ENCODE measurements at places on chromosomes 12 and 14. TPM values are rescaled to one million over a fixed set of nuclear protein-coding genes. Genes with fewer than 3 reads are reported as not detected.

DNA sequence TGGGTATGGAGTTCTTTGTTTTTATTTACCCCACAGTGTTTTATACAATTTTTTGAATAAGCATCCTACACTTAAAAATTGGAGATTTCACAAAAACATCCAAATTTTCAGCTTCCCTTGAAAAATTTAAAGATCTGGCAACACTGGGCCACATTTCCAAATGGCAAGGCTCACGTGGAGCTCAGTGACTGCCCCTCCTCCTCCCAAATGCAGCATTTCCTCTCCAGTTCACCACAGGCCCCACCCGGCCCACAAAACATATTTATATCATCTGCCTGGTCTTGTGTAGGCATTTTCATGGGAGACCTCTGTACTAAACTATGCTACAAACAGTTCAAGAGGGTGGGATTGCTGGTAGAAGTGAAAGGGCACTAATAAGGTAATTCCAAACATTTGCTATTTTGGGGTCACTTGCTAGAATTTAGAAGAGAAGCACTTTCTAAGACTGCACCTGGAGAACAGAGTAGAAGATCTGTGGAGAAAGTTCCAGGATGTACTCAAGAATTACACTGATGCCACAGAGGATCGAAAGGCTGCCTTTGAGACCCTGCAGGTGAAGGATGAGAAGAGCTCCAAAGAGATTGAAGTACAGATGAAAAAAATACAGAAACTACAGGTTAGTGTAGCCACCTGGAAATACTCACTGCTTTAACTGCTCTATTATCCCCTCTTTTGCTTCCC is 7.3 kb downstream of the FKBP11 start:
- no peak for DNase-seq

GRCh38 chr14:86712727-86713126 is 1182.8 kb downstream of the FLRT2 start:
- no peak for DNase-seq

DNA sequence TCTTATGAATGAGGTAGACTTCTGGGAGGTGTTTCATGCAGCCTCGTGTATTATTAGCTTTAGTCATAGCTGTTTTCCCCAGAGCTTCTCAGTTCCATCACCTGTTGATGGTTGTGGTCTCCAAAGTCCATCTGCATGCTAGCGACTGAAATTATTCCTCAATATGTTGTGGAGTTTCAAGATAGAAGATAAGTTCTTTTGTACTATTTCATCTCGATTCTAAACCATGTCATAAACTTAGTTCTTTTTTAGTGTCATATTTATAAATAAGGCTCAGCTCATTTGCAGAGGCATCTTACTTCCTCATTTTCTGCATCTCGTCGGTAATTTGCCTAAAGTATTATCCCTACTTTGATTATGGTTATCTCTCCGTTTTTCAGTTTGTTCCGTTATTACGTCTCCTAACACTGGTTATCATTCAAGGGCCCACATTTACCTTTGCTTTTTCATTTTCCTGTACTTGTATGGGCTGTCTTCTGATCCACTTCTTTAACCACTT is 119.1 kb downstream of the ITPR2 start:
- DNase-seq: no peak

- peak; percentile 96 for DNase-seq
Observed at GRCh38 chr12:2049604-2050540, 2.9 kb upstream of the CACNA1C start.

GRCh38 chr14:25833341-25834126 is 764.3 kb downstream of the NOVA1 start:
- peak; percentile 27 for DNase-seq

DNA sequence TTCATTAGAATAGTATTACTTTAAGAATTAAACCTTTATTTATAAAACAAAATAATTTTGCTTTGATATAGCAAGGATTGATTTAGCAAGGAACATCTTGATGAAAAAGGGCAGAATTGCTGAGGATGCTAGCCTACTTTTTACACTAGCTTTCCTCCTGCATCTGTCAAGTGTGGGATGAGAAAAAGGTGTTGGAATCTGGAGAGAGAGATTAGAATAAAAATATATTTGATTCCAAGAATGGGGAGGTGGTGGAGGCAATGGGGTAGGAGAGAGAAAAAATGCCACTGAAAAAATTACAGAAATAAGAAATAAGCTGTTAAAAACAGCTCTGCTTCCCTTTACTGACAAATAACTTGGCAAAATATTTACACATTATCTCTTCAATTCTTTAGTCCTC is 98.9 kb downstream of the NUMB start:
- no peak for DNase-seq

- DNase-seq: no peak
Observed at GRCh38 chr14:69077841-69078240, 75.1 kb downstream of the DCAF5 start.

DNA sequence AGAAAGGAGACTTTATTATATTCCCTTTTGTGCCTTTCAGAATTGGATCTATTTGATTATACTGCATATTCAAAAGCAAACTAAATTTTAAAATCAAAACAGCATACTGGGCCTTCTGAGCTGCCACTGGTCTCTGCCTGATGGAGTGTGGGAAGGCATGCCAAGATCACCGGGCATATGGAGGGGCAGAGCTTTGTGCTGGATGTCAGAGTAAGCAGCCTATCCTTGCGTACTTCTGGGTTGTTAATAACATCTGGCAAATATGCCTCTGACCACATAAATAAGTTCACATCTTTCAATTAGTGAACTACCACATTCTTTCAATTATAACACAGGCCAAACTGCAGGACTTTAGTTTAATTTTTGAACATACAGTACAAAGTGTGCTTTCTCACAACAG is 18.3 kb downstream of the MLH3 start:
- no peak for DNase-seq

DNA sequence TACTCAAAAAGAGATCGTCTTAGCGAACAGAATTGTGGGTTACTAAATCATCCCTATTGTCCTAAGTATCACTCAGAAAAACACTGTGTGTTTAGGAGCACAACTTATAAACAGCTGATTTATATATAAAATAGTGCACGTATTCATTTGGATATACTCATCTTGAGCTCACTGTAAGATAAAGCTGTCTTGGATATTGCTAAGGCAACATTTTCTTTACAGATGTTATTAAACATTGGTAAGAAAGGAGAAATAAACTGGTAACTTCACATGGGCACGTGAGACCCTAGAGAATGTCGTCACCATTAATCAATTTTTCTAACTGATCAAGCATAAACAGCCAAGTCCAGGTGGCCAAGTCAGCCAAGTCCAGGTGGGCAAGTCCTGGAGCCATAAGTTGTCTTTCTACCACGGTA is 1.7 kb downstream of the PAWR start:
- no peak for DNase-seq

DNA sequence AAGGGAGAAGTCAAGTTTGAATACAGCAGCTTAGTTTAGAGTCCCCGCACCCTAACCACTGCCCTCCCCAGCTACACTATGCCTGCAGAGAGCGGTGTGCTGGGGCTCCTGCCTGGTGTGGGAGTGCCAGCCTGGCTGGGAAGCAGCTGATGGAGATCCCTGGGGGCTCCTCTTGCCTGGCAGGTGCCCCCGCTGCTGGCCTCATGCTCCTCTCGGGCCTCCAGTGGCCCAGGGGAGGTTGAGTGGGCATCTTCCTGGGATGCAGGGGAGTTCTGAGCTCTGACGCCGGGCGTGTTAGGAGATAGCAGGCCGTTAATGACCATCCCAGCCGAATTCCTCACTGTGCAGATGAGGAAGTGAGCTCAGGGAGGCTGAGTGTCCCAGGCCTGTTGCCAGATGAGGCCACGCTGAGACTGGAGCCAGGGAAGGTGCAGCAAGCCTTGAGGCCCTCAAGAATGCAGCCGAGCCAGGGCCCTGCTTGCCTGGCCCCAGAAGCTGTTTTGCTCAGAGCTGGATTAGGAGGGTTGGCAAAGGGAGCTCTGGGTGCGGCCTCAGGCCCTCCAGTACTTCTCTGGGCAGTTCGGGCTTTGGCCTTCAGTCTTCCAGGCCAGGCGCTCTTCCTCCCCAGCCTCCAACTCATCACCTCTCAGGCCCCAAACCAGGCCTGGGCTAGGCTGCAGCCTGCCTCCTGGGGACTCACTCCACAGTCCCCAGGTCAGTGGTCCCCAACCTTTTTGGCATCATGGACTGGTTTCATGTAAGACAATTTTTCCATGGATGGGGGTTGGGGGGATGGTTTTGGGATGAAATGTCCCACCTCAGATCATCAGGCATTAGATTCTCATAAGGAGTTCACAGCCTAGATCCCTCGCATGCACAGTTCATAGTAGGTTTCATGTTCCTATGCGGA is 6.6 kb upstream of the CYP46A1 start:
- DNase-seq: no peak

GRCh38 chr14:94340533-94340932 is 17.4 kb upstream of the SERPINA6 start:
- DNase-seq: peak; percentile 60

DNA sequence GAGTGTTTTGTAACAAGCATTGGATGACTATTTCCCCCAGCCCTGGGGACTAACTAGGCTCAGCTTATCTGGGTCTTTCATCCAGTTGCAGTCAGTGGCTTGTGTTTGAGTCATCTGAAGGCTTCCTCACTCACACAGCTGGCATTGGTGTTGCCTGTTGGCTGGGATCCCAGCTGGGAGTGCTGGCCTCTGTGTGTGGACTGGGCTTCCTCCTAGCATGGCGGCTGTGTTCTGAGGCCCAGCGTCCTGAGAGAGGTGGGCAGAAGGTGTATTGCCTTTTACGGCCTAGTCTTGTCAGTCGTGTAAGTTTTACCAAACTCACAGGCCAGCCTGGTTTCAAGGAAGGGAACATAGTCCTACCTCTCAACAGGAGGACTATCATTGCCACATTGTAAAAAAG is 28.3 kb upstream of the PPP2R5C start:
- DNase-seq: no peak

- peak; percentile 75 for DNase-seq
Observed at GRCh38 chr14:61561657-61562276, 133.5 kb upstream of the HIF1A start.

DNA sequence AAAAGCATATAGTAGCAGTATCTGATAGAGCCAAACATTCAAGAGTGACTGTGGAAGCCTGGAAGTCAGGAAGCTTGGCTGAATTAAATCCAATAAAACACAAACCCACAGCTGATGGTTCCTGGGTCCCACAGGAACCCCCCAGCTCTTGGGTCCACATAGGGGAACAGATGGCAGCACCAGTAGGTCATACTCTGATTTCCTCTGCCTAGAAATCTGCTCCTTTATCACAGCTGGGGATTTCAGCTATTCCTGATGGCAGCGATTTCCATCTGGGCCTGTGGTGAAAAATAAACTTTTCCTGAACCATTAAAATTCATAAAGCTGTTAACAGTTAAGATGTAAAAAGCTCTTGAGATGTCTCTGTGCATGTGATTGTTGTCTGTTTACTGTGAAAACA is 202.0 kb upstream of the FRMD6 start:
- no peak for DNase-seq

RPGRIP1 gene
- 0.49 TPM for polyA plus RNA-seq

CLEC1B gene
- 0.19 TPM for polyA plus RNA-seq

ITGB7 gene
- 9.5 TPM for polyA plus RNA-seq

ART4 gene
- 6.3 TPM for polyA plus RNA-seq

CCNT1 gene
- polyA plus RNA-seq: 20.8 TPM

OR6C70 gene
- polyA plus RNA-seq: not detected

DPY19L2 gene
- polyA plus RNA-seq: 12.6 TPM
